ENCODE measurements at places on chromosomes 16 and 17. TPM values are rescaled to one million over a fixed set of nuclear protein-coding genes. Genes with fewer than 3 reads are reported as not detected.

CIBAR2 gene
- not detected for total RNA-seq

DNA sequence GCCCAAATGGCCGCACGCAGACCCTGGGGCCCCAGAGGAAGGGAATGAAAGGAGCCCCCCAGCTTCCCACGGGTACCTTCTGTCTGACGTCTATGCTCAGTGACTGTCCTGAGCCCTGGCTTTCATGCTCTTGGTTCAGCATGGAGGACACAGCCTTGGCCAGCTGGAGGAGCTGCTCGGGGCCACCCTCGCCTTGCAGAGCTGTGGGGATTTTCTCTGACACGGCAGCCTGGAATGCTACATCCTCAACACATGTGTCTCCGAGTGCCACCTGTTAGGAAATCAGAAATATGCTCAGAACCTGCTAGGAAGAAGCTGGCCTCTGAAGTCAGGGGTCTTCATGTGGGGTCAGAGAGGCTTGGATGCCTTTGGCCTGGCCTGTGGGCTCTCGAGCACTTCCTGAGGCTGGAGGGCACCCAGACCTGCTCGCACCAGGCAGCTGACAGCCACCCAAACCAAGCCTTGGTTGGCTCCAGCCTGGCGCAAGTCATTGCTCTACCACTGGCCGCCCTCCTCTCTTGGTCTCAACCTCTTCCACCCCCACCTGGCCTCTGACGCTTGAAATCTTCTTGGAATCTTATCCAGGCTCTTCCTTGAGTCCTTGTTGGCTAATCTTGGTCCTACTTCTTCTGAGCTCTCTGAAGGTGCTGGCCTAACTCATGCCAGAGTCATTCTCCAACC lies 63.7 kb upstream of the BCO1 start:
- DNase-seq = no peak

- DNase-seq = peak; percentile 74
Observed at GRCh38 chr16:11354733-11355574, 9.7 kb downstream of the RMI2 start.

DNA sequence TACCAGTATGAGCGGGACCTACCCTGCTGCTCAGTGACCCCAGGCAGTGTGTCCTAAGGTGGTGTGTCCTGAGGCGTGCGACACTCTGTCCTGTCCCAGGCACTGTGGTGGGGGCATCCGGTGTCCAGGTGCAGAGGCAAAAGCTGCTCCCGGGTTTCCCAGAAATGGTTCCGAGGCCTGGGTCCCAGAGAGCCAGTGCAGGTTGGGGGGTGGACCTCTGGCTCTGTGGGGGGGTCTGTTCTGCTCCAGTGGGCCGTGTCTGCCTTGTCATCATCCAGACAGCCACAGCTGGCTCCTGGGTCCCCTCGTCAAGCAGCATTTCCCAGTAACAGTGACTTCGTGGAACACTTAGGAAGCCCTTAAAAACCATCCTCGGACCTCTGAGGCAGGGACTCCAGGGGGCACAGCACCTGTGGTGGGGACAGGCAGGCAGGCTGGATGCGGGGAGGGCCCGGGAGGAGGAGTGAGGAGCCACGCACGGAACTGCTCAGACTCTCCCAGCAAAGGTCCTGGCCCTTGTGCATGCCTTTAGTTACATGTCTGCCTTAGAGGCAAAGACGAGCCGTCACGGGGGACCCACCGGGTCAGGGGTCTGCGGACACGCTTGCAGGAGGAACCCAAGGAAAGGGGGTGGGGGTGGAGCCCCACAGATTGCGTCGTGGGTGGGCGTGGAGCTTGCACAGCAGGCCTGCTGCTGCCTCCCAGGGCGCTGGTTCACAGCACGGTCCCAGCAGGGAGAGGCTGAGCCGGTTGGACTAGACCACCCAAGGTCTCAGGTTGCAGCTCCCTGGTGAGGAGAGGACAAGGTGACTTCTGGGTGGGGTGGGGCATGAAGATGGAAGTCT lies 5.6 kb downstream of the SLC16A3 start:
- no peak for DNase-seq

SRL gene
- not detected for total RNA-seq

DNA sequence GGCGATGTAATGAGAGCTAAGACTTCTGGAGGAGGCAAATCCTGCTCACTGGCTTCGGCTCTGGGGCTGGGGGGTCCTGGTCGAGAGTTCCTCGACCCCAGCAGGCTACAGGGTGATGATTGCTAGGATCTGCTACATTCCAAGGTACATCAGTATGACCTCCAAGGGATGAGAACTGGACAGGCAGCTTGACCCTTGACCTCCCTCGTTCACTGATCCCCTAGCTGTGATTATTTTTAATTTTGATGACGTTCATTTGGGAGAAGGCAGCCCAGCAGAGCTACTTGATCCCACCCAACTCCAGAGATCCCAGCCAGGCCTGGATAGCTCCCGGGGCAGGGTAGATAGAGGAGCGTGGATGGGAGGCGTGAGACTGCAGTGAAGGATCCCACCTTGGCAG lies 242.3 kb downstream of the MAF start:
- DNase-seq = no peak

RNF227 gene
- total RNA-seq = 5.5 TPM

GRCh38 chr16:19765860-19766553 lies 47.9 kb downstream of the IQCK start:
- DNase-seq = no peak

All from activated naive CD8-positive, alpha-beta T cell treated with anti-CD3 and anti-CD28 coated beads, Interleukin-2, amount 10 ng/mL, durations not matched to agents 7 days and 5 days (primary cell).